NCI-H524 treated with DMSO at 0.1 percent for 48 hours (cell line): ENCODE measurements at places on chromosomes 4 and X.

DNA sequence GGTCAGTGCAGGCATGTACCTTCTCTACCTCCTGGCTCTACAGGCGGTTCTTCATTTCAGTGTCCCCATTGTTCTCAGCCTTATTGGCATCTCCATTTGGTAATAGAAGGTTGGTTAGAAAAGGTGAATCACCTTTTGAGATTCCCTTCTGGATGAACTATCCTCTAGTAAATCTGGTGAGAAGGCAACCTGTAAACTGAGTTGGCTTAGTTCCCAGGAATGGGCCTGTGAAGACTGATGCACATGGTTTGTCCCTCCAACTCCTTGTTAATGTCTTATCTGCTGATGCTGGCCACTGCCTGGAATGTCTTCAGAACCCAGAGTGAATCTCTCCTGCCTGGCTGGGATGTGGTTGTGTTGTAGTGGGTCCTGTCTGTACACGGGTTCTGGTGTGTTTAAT lies 143.4 kb upstream of the WDR1 start:
- DNase-seq: no peak

DNA sequence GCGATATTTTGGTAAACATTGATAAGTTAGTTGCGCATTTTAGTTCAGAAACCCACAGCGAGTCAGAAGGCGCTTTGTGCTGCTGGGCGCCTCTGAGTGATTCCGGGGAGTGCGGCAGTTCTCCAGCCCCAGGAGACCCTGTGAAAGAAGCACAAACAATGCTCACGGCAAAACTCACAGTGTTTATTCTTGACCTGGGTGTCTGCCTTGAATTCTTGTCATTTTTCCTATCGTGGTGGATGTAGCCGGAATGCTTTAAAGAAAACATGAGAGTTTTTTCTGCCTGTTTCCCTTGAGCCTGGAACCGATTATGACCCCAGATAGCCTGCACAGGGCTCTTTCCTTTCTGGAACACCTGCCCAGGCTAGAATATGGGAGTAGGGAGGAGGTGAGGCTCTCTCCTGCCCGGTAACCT lies 6.7 kb downstream of the TBL1X start:
- no peak for DNase-seq

DNA sequence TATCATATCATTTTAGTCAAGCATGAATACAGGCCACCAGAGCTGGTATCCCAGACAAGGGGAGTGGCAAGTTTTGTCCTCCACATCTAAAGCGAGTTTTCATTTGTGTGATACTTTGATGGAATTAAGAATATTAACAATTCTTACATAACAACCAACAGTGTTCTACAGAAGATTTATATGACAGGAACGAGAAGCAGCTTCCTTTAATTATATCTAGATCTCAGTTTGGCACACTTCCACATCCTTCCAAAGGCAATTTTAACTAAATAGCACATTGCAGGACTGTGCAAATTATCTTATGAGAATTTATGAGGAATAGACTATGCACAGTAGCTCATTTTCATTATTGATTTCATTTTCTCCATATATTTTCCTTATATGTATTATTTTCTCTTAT lies 121.2 kb upstream of the GUCY1A1 start:
- no peak for DNase-seq

- no peak for DNase-seq
These were observed 14.4 kb upstream of the FAM9A start for GRCh38 chrX:8815460-8816065.

GRCh38 chrX:110159235-110159634 lies 156.3 kb downstream of the TMEM164 start:
- DNase-seq: no peak

DNA sequence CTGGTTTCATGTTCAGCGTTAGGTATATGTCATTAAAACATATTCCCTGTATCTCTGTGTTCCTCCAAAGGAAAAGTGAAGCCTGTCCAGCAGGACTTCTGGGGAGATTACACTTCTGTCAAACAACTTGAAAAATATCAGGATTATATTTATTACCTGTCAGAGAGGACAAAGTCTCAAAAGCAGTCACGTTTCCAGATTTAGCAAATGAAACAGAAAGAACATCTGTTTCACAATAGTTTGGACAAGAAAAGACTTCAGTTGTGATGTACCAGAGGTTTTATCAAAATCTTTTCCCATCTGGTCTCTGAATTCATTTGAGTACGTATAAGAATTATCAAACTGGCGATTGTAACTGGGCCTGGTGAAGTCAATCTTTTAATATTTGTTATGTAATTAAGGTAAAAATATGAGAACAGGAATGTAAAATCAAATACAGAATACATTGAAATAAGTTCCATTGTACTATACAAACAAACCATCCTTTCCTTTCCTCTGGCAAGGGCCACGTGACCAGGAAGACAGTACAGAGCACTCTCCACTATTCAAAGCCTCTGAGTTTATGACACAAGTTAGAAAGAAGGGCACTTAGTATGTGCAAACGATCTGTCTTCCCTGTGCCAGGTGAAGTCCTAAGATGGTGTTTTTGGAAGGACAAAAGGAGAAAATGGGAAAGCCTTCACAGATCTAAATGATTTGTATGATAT lies 3.2 kb downstream of the CASP3 start:
- no peak for DNase-seq

DNA sequence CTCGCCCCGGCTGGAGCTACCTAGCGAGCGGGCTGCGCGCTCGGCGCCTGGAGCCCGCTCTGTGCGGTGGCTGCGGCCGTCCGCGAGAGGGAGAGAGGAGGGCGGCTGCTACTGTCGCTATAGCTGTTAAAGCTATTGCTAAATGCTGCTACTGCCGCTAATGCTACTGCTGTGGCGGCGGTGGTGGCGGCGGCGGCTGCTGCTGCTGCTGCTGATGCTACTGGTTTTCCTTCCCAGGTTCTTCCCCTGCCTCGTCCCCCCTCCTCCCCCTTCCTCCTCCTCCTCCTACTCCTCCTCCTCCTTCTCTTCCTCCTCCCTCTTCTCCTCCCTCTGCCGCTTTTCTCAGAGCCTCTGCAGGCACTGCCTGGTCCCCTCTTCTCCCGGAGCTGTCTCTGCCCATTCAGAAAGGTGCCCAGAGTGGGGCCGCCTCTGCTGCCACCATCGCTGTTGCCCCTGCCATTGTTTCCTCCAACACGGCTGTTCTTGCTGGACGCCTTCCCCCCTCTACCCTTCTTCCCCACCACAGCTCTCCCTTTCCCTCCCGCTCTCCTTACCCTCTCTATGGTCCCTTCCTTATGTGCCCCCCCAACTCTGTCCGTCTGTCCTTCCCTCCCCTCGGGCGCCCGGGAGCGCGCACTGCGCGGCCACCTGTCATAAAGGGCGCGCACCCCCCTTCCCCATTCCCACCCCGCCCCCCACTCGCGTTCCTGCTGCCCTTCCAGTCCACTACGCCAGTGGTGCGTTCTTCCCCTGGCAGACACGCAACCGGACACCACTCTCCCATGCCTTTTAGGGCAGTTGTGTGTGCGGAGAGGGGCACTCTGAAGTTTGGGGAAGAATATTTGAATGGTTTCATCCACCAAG lies at the start of gene NEXMIF:
TSS of gene NEXMIF (minus strand) at position 228 of the 864 bp plus-strand sequence.
- DNase-seq: peak; percentile 8

GRCh38 chr4:38669208-38669607 lies 5.2 kb downstream of the KLF3 start:
- no peak for DNase-seq

GRCh38 chr4:1008840-1009541 lies 2.4 kb upstream of the FGFRL1 start:
- no peak for DNase-seq

GRCh38 chr4:105280338-105281123 lies 133.9 kb downstream of the TET2 start:
- DNase-seq: peak; percentile 40

DNA sequence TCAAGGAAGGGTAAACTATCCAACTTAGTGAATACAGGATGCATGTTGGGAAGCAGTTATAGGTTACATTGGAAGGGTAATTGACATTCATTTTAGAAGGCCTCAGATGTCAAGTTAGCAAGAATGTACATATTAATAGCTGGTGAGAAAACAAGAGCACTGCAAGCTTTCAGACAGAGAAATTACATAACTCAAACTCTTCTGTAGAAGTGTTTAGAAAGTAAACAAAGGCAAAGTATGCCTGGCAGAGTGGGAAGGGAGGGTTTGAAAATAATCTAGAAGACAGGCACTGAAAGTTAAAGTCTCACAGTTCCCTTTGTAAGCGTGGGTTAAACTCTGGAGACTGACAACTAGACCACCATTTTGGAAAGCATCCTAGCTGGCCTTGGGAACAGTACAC lies 406.2 kb downstream of the ANKRD50 start:
- no peak for DNase-seq

DNA sequence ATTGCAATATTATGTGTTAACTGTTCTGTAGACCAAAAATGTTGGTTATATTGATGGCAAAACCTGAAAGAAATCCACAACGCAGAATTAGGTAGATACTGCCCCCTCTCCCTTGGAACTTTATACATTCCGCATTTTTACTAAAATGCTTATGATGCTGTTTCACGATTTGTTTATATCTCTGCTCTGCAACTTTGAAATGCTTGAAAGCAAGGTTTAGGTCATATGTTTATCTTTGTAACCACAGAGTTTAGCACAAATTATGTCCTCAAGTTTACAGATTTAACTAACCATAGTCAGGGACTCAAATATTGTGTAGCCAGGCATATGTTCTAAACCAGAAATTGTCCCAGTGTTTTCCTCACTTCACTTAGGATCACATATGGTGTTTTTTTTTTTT lies 66.1 kb upstream of the H2AZ1 start:
- no peak for DNase-seq

DNA sequence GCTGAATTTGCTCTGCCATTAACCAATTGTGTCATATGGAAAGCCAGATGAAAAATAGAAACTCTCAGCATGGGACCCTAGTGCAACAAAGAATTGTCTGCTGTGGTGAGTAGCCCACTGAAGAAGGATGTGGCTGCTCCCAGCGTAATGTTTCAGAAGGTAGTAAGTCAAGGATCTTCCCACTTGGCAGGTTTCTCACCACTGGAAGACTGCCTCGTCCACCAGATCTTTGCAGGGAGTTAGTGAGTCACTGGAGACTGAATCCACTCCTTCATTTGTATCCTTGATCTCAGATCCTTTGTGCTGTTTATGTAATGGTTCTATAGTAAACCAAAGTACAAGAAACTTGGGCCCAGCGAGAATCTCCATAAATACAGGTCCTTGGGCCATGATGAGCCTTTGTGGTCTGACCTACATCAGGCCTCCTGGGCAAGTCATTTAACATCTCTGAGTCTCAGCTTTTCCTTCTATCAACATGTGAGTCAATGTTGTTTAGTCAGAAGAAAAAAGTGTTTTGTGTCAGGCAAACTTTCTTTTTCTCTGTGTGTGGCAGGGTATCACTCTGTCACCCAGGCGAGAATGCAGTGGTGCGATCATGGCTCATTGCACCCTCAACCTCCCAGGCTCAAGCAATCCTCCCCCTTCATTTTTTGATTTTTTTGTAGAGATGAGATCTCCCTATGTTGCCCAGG lies 78.0 kb upstream of the CCDC160 start:
- DNase-seq: no peak

DNA sequence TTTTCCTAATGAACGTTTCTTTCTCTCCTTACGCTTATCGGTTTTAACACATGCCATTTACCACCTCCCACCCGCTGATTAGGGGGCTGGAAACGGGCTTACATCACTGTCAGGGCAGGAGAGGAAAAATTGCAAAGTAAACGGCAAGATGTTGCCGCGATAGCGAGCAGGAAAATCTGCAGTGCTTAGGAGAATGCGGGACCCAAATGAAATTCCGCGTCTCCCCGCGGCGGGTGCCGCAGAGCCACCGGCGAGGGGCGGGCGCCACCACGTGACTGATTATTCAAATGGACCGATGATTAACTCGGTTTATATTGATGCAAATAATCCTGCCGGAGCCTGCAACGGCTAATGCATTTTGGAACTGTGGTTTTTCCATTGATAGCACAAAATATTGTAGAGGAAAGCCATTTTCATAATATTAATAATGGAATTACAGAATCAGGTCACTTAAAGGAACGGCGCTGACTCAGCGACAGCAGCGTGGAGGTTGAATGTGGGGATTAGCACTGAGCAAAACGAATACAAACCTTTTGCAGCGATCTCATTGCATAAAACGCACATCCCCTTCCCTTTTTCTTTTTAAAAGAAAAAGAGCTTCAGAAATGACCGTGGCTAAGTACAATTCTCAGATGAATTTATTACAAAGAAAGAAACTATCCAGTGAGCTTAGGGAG lies 224.2 kb downstream of the STIM2 start:
- DNase-seq: peak; percentile 32

DNA sequence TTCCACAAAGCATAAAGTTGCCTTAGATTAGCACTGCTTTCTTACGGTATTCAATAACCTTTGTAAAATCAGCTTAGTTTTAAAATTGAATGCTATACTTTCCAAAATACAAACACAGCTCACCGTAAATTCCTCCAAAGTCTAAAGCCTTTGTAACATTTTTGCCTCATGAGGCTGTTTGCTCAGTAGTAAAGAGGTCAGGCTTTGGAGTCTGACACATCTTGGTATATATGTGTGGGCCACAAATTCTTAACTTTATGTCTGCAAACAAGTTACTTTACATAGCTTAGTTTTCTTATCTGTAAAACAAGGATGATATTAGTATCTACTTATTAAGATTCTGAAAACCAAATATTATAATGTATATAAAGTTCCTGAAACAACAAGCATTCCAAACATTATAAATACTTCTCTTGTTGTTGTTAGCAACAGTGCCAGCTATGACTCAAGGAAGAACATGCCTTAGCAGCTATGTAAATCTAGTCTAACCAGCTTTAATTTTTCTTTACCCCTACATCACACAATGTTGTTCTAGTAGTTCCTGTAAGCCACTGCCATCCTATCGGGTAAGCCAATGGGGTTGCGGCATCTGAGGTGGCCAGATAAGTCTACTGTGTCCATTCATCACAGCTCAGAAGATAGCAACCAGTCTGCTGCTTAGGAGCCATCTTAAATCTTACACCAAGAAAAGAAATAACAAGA lies 709.0 kb downstream of the KLHL13 start:
- DNase-seq: no peak

DNA sequence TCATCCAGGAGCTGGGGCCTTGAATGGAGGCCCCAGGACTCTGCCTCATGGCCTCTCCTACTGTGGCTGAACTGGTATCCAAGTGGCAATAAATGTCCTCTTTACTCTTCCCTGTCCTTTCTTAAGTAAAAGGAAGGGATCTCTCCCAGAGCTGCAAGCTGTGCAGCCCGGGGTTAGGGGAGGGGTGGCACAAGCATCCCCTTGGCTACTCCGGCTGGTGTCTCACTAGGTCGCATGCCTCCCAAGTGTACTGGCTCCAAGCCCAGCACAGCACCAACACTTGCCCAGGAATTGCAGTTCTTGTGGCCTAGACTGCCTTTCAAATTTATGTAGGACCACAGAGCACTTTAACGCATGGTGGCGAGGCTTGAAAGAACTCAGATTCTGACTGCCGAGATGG lies 44.7 kb upstream of the MED14 start:
- no peak for DNase-seq

DNA sequence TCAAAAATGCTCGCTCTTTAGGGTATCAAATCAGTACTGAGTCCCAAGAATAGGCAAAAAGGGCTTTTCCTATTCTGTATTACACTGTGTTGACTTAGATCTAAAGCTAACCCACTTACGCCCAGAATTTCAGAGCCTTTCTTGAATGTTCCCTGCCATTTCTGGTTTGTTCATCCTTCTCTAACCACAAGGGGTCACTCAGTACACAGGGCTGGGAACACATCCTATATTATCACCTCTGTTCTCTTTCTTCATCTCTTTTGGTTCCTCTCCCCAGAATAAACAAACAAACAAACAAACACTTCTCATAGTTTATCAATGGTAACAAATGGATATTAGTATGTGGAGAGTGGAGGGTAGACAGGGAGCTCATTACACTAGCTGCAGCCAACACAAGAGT lies 25.5 kb upstream of the MORC4 start:
- no peak for DNase-seq
